ENCODE measurements at places on chromosomes 3 and 15.

- no peak for DNase-seq
Observed at GRCh38 chr3:23442598-23443383, 239.7 kb downstream of the UBE2E2 start.

- no peak for DNase-seq
Observed at GRCh38 chr3:84717894-84718293, 240.9 kb upstream of the CADM2 start.

DNA sequence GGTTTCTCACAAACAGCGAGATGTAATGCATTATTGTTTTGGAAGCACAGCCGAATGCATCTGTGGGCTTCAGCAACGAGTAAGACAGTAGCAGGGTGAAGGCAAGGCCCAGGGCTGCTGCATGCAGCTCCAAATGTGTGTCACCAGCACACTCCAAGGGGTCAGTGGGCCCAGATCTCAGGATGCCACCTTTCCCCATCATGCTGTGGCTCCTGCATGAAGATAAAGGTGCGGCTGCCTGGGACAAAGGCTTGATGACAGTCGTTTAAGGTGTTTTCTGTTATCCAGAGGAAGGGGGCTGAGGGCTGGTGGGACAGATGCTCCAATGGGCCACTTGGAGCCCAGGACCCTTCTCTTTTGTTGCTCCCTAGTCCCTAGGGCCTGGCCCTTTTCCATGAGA, 13.2 kb downstream of the C3orf22 start:
- DNase-seq = no peak

DNA sequence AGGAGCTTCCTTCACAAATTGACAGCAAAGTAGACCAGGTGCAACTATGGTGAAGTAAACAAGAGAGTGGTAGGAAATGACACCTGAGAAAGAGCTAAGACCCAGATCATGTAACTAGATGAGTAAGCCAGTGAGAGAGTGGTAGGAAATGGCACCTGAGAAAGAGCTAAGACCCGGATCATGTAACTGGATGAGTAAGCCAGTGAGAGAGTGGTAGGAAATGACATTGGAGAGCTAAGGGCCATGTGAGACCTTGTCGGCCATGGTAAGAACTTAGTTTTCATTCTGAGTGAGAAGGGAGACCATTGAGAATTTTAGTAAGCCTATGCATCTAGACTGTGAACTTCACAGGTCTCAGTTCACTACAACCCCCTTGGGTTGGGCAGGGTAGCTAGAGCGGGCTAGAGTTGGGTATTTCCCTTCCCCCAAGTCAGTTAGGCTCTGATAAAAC, 5.4 kb upstream of the SENP7 start:
- DNase-seq = no peak

- no peak for DNase-seq
Observed at GRCh38 chr3:13042715-13043271, 30.4 kb downstream of the IQSEC1 start.

DNA sequence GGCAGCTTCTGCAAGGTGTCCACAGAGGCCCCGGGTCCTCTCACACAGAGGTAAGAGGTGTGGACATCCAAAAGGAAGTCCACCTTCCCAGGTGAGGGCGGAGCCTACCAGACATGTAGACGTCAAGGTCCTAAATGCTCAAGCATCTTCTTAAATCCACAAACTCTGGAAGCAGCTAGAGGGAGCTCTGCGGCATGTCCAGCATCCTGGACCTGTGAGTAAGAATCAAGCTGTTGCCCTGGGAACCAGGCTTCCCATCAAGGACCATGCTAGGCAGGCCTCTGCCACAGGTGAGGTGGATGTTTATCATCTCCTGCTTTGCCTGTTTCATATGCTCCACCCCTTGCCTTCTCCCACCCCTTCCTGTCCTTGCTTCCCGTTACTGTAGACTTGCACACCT, 368.2 kb downstream of the GABRG3 start:
- no peak for DNase-seq

- DNase-seq = no peak
Observed at GRCh38 chr3:34072297-34072696, 273.9 kb downstream of the PDCD6IP start.

DNA sequence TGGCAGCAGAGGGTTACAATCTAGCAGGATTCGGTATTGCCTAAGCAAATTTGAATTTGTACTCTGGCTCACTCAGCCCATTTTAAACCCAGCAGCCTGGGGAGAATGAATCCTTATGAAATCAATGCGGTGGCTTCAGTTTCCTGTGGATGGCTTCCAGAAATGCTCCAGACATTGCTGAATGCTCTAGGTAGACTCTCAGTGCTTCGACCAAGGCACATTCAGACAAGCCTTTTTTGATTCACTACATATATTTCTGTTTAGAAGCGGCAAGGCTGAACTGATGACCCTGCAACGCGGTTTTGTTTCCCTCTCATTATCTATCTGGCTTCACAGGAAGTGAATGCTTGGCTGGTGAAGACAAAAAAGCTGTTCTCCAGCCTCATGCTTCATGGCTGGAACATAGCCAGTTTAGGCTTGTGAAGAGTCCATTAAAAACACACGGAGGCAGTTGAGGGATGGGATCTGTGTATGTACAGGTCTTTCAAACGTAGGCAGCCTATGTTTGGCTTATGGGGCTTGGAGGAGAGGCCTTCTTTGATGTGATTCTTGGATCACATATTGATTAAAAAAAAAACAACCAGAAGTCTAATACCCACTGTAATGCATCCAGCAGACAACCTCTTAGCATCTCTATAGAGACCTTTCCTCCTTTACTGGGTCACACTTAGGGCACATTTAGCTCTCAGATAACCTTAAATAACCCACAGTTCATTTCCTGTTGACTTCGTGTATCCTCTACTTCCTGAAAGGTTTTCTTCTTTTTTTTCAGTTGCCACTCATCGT, 400.2 kb upstream of the TBL1XR1 start:
- peak; percentile 76 for DNase-seq

DNA sequence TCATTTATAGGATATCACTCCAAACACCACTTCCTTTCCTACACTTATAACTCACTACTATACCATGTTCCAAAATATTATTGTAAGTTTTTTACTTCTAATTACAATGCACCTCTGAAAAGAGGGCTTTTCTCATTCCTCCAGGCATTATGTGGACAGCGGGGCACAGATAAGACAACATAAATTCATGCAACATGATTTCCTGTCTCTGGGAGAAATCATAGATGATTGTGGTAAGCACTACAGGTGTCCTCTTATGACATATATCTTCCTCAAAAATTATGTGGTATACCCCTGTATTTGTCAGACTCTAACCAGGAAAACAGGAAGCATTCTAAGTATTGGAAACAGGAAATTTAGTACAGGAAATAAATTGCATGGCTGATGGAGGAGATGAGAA, 45.7 kb upstream of the INO80 start:
- no peak for DNase-seq

- DNase-seq = no peak
Observed at GRCh38 chr3:172329070-172329469, 119.2 kb downstream of the GHSR start.

All from ascending aorta (tissue), 2 donors.